ENCODE measurements at places on chromosomes 7 and 10. TPM values are rescaled to one million over a fixed set of nuclear protein-coding genes. Genes with fewer than 3 reads are reported as not detected.

TAC1 gene
- total RNA-seq: 15.6 TPM

MRPL32 gene
- 29.6 TPM for total RNA-seq

MOSPD3 gene
- 11.7 TPM for total RNA-seq

CPVL gene
- 7.8 TPM for total RNA-seq

ZFAND4 gene
- total RNA-seq: 28.1 TPM

ATG9B gene
- total RNA-seq: 3.9 TPM

KLF14 gene
- not detected for total RNA-seq

PTF1A gene
- 4.4 TPM for total RNA-seq

NAT16 gene
- 2.1 TPM for total RNA-seq

HECW1 gene
- 62.1 TPM for total RNA-seq

RADIL gene
- total RNA-seq: 8.4 TPM

PLEKHS1 gene
- not detected for total RNA-seq

MYOF gene
- 8.1 TPM for total RNA-seq

TMEM196 gene
- total RNA-seq: 12.9 TPM

ARMC3 gene
- 7.8 TPM for total RNA-seq

TCF7L2 gene
- total RNA-seq: 6.5 TPM

AKR1B15 gene
- not detected for total RNA-seq

- no peak for DNase-seq
Measured at GRCh38 chr7:128352636-128353035, 8.9 kb downstream of the PRRT4 start.

DNA sequence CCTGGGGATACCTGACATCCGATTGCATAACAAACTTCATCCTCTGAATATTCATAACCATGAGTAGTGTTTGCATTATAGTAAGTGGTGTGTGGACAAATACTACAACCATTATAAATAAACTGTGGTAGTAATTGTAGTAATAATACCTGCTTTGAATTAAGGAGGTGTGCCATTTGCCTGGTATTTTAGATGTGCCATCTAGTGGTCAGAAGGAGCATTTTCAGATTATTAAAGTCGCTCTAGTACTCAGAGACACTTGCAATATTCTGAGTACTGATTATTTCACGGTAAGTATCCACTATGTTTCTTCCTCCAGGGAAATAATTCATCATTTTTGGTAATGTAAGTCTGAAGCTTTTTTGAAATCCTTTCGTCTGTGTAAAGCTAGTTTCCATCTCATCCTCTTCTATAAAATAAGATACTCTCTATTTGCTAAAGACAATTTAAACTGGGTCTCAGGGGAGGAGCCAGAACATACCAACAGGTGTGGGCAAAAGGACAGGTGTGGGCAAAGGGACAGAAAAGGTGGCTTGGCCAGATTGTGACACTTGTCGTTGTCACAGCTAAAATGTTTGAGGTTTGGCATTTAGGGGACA lies 115.3 kb upstream of the WDR11 start:
- peak; percentile 38 for DNase-seq

GRCh38 chr7:108299251-108299973 lies 156.8 kb downstream of the NRCAM start:
- no peak for DNase-seq

- no peak for DNase-seq
Measured at GRCh38 chr10:62744136-62744535, 60.4 kb upstream of the ADO start.

GRCh38 chr7:79452032-79452494 lies 1.4 kb downstream of the MAGI2 start:
- DNase-seq: peak; percentile 82

GRCh38 chr7:22181663-22182062 lies 175.3 kb downstream of the RAPGEF5 start:
- DNase-seq: no peak

DNA sequence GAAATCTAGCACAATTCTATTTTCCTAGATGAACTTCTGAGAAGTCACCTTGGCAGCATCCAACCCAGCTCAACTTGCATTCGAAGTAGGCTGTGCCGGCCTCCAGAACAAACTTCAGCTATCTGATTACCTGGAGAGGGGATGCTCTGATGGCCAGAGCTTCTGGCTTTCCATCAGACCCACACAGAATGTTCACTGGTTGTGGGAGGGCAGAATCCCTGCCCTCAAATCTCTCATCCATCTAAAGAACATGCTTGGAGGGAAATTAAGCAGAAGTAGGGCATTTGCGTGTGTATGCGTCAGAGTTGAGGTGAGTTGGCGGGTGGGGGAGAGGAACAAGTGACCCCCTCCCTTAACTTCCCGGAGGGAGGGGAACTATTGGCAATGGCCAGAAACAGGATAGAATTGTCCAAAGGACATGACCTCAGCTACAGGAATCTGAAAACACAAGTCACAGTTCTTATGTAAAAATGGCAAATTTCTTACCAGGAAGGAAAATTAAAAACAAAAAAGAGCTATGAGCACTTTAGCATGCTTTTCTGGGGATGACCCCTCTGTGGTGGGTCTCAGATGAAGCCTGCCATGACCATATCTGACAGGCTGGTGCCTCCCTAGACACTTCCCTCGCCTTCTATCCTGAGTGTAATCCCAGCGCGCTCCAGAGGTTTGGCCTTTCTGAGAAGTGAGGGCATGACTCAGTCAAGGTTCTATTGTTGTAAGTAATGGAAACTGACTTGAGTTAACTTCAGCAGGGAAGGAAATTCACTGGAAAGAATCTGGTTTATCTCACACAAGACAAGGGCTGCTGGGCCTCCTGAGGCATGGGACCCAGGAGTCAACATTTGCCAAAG lies 278.8 kb downstream of the RPS24 start:
- no peak for DNase-seq

DNA sequence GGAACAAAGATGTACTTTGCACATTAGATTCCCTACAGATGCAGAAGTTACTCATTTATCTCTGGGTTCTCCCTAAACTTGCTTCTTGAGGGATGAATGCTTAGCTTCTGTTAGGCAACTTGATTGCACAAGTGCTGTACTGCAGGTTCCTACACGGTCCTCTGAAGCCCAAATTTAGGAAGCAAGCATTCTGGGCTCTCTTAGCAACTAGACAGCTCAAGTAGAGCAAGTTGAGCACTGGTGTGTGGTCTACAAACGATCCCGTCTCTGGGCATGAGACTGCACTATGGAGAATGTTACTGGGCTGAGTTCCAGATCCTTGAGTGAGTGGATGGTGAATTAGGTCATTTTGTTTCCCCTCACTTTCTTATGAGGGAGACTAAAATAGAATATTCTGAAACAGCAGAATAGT lies 14.3 kb downstream of the SEMA3D start:
- no peak for DNase-seq

DNA sequence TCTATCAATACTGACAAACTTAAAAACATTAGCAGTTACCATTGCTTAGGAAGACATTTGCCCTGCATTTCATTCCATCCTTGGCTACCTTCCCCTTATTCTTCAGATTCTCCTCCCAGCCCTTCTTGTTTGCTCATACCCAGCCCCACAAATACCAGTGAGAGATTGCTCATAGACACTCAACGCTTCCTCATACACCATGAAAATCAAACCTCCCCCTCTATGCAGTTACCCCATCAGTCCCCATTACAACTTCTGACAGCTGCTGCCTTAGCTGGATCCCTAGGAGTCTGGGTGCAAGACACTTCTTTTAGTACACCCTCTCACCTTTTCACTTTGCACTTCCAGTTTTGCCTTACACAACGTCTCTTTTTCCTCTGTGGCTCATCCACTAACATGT lies 28.3 kb upstream of the PIK3CG start:
- DNase-seq: no peak

GRCh38 chr7:128017460-128017859 lies 13.8 kb downstream of the LRRC4 start:
- no peak for DNase-seq

DNA sequence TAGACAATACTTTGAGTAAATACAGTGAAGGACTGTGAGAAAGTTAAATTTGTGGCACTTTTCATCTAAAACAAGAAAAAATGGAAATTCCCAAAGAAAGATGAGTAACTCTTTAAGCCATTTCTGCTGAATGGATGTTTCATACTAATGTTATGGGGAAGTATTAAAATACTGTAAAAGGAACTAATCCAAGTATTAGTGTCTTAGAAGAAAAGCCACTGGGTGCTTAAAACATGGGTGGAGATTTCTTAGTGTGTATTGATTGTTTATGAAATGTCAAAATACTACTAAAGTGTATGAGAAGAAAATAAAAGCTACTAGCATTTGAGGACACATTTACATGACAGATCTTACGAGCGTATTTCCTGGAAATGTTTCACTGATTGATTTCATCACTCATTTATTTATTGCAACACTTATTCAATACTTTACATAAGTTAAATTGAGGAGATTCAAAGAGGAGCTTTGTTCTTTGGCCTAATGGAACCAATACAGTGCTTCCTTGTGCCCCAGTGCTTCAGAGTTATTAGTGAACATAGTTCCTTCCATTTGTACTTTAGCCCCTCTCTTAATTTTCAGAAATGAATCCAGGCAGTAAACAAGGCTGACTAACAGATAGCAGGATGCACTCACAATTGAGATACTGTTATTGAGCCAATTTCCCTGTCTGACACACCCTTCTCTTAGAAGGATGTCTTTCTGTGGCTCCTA lies 155.5 kb upstream of the AHR start:
- no peak for DNase-seq

- DNase-seq: no peak
Measured at GRCh38 chr10:22345301-22346095, at the start of gene SPAG6. SPAG6 (plus strand) TSS chr10:22345496; CDS start chr10:22345612, 116 bp downstream.

GRCh38 chr7:85289279-85289678 lies 102.4 kb upstream of the SEMA3D start:
- DNase-seq: no peak

DNA sequence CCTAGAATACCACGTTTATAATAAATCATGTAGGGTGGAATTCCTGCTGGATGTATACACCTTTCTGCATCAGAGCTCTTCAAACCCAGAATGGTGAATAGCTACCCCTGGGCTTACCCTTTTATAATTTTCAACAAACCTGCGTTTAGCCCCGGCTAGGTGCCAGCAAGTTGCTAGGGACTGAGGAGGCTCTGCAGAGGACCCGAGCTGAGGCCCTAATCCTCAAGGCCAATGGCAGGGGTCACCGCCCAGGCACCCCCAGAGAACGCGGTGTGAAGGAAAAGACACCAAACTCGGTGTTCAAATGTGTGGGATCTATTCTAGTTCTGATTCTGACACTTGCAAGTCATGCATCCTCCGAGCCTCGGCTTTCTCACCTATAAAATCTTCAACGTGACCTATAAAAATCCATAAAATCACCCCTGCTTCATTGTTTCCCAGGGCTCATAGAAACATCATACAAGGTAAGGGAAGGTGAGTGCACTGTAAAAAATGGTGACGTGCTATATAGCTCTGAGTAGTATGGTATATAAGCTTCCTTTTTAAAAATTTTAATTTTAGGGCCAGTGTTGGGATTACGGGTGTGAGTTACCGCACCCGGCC lies 2.5 kb upstream of the ANXA11 start:
- no peak for DNase-seq

GRCh38 chr7:50272808-50273207 lies 31.7 kb upstream of the IKZF1 start:
- DNase-seq: no peak

DNA sequence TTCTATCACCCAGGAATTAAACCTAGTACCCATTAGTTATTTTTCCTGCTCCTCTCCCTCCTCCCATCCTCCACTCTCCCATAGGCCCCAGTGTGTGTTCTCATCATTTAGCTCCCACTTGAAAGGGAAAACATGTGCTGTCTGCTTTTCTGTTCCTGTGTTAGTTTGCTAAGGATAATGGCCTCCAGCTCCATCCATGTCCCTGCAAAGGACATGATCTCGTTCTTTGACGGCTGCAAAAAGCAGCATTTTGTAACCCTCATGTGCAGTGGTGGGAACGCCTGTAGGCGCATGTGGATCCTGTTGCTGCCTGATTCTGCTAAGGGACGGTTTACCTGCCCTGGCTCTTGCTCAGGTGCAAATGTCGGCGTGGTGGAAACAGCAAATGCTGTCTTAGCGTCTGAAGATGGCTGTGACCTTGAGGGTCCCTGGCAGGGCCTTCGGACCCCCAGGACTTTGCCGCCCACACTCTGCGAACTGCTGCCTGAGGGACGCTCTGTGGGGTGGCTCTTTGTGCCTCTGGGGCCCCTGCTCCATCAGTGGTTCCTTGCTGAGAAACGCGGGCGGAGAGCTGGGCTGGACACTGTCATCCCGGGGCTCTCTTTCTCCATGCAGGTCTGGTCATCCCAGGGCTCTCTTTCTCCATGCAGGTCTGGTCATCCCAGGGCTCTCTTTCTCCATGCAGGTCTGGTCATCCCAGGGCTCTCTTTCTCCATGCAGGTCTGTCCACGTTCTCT lies 5.6 kb upstream of the MTG1 start:
- DNase-seq: no peak

DNA sequence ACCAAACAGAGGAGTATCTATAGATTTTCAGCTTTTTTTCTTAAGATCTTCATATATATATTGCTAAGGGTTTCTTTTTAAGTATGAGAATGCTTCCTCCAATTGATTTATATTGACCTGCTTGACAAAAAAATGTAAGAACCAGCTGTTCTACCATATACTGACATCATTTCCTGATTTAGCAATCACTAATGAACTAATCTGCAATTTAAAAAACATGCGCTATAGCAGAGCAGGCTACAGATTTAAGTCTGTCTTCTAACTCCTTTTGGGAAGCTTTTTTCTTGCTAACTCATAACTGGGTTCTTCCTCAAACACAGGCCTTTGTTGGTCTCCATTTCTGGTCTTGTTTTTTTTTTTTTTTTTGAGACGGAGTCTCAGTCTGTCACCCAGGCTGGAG lies 33.2 kb downstream of the ABCC2 start:
- DNase-seq: no peak

- no peak for DNase-seq
Measured at GRCh38 chr10:43208147-43209073, 58.5 kb downstream of the RASGEF1A start.

- no peak for DNase-seq
Measured at GRCh38 chr7:19026888-19027287, 90.5 kb downstream of the TWIST1 start.

DNA sequence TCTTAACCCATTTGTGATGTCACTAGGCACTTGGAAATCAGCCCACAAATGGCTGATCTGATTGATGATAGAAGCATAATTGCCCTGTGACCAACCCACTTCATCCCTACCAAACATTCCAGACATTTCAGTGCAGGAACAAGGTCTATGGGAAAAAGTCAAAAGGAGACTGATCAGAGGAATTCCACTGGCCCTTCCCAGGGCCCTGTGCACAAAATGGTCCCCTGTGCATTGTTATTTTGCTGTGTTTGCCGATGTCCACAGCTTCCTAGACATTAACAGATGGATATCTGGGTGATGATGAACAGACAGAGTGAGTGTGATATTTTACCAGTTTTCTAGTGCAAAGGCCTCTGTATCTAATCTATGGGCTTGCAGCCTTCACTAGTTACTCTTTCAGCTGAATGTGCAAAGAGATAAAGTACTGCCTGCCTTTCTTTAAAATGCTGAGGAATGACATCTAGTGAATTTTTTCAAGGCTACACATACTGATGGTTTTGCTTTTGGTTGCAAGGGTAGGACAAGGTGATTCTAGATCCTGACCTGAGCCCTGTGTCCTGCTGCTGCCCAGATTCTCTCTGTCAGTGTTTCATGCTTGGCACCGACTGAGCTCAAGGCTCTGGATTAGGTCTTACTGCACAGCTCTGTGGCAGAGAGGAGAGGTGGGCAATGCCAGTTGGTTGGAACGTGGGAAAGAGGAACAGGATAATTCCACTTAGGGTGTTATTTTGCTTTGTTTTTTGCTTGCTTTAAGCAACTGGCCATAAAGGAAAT lies 55.4 kb downstream of the CALD1 start:
- DNase-seq: no peak

GRCh38 chr10:74841265-74841973 lies 15.0 kb downstream of the KAT6B start:
- DNase-seq: no peak

- DNase-seq: no peak
Measured at GRCh38 chr7:37656913-37657530, 26.5 kb upstream of the GPR141 start.
